ENCODE measurements at places on chromosomes 13 and 19.
A peak's percentile ranks its signal among the peaks of the same experiment; 100 is the strongest.

GRCh38 chr13:114044486-114044885 lies 70.6 kb upstream of the C13orf46 start:
- H3K27me3 ChIP-seq, result no peaks in the 10 kb centered on the region
- H3K27ac ChIP-seq, result no peak overlapping the region
- peaks cover 21% of the 10 kb centered on the region for H3K36me3 ChIP-seq
- DNase-seq, result no peak

DNA sequence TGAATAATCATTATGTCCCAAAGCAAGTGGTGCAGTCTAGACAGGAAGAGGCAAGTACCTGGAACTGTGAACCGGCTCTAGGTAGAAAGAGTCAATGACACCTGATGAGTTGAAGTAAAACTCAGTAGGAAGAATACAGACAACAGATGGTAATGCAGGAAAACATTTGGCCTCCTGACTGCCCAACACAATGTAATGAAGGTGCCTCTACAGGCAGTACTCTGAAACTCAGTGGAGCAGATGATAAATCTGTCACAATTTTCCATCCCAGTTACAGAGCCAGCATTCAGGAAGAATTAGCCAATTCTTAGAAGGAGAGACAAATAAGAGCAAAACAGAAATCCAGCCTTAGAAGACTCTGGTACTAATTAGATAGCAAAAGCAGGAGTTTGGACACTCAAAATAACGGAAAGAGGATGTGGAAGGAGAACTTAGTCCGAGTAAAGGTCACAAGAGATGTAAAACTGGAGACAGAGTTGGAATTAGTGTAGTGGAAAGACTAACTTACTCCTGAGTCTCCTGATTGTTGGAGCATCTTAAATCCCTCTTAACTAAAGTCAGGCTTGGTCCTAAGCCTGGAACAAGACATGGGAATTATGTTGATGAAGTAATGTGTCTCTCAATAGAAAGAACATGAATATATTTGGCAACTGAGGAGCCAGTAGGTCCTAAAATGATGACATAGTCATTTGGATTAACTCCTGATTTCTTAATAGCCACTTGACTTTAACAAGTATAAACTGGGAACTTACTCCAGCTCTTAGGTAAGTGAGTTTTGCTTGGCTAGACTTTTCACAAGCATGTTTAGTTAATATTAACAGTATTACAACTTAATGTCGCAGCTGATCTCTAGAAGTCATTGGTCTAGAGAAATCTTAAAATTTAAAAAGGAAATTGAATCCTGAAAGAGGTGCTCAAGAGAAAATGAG lies 457.3 kb upstream of the MIR17HG start:
- DNase-seq, result no peak
- no peaks in the 10 kb centered on the region for H3K4me1 ChIP-seq

DNA sequence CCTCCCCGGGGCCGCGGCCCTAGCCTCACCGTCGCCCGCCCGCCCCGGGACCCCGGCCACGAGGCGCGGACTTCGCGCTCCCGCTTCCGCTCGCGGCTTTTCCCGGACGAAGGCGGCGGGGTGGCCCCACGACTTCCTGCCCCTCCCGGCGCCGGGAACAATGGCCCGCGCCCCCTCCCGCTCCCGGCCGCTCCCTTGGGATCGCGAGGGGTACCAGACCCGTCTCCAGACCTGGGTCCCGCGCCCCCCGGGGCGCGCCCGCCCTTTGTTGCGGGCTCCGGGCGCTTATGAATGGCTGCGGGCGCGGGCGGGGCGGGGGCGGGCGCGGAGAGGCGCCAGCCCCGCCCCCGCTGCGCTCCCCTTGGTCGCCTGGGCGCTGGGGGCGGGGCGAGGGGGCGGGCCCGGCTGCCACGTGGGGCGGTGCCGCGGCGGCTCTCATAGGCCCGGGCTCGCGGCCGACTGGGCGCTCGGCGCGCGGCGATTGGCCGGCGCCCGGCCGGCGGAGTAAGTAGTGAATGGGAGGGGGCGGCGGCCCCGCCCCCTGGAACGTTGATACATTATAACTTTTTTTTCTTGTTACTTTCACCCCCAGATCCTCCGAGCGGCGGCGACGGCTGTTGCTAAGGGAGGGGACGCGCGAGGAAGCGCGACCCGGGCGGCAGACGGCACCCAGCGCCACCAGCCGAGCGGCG lies 1.1 kb downstream of the MIDN start:
- H3K4me3 ChIP-seq, result peak overlapping the region; percentile 98
- peaks cover 22% of the 10 kb centered on the region for H3K36me3 ChIP-seq
- H3K4me1 ChIP-seq, result peaks cover 39% of the 10 kb centered on the region
- peak overlapping the region; percentile 95 for H3K27ac ChIP-seq

DNA sequence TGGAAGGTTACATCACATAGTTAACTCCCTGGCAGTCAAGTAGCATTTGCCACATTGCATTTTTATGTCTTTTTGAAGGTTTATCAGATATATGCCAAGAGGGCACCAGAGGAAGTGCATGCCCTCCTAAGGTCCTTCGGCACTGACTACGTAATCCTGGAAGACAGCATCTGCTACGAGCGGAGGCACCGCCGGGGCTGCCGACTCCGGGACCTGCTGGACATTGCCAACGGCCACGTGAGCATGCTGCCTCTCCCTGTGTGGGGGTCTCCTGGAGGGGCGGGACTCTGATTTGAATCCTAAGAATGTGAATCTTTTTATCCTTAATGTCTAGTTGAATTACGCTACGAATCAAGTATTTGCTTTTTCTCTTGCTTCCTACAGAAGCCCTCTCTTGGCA lies 74.8 kb downstream of the DPY19L3 start:
- no peak overlapping the region for H3K4me3 ChIP-seq
- no peak overlapping the region for H3K27ac ChIP-seq
- DNase-seq, result no peak
- peaks cover 36% of the 10 kb centered on the region for H3K36me3 ChIP-seq
- no peaks in the 10 kb centered on the region for H3K27me3 ChIP-seq

GRCh38 chr13:110244071-110244830 lies 62.7 kb downstream of the COL4A1 start:
- peaks cover 2% of the 10 kb centered on the region for H3K4me1 ChIP-seq
- H3K27ac ChIP-seq, result no peak overlapping the region
- H3K27me3 ChIP-seq, result no peaks in the 10 kb centered on the region
- H3K4me3 ChIP-seq, result no peak overlapping the region
- H3K36me3 ChIP-seq, result peaks cover 24% of the 10 kb centered on the region

- no peak overlapping the region for H3K27ac ChIP-seq
- H3K4me3 ChIP-seq, result no peak overlapping the region
- peaks cover 80% of the 10 kb centered on the region for H3K36me3 ChIP-seq
Observed at GRCh38 chr13:50011461-50011860, 3.8 kb upstream of the KCNRG start.

- peaks cover 45% of the 10 kb centered on the region for H3K36me3 ChIP-seq
- H3K4me1 ChIP-seq, result peaks cover 8% of the 10 kb centered on the region
- no peak overlapping the region for H3K27ac ChIP-seq
- no peak for DNase-seq
Observed at GRCh38 chr13:41127701-41128100, 4.9 kb downstream of the KBTBD6 start.

DNA sequence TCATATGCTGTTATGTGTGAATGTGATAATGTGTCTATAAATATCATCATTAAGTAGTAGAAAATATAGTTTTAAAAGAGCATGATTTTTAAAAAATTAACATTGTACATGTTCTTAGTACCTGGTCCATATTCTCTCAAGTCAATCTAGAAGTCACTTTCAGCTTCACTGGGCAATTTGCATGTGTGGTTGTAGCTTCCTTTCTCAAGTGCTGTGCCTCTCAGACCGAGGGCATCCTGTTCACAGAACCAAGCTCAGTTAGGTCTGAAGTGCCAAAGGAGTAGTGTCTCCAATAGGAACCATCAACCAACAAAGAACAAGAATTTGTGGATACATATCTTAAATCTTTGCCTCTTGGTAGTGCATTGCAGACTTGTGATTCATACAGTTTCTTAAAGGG lies 541.8 kb upstream of the SLC10A2 start:
- no peaks in the 10 kb centered on the region for H3K27me3 ChIP-seq
- no peaks in the 10 kb centered on the region for H3K36me3 ChIP-seq
- H3K4me1 ChIP-seq, result no peaks in the 10 kb centered on the region

- DNase-seq, result no peak
- H3K27me3 ChIP-seq, result no peaks in the 10 kb centered on the region
- H3K4me3 ChIP-seq, result no peak overlapping the region
- no peak overlapping the region for H3K27ac ChIP-seq
- peaks cover 10% of the 10 kb centered on the region for H3K4me1 ChIP-seq
- H3K36me3 ChIP-seq, result no peaks in the 10 kb centered on the region
Observed at GRCh38 chr13:26019881-26020870, 31.6 kb downstream of the SHISA2 start.

GRCh38 chr19:36719687-36720556 lies 32.5 kb downstream of the ZNF567 start:
- no peak overlapping the region for H3K27ac ChIP-seq
- no peak for DNase-seq
- H3K27me3 ChIP-seq, result no peaks in the 10 kb centered on the region
- H3K4me3 ChIP-seq, result no peak overlapping the region

DNA sequence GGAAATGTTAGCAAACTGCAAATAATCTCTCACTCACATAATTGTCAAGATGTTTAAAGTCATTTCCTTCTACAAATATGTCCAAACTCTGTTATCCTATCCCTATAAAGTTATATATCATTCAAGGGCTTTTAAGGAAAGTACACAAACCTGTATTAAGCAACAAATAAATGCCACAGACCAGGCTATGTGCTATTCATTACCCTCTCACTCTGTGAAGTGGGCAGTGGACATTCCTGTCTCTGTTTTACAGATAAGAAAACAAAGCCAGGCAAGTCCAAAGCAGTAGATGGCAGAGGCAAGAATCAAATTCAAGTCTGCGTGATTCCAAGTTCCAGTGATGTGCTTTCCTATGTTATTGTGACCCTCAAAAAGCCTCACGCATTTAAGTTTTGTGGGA lies 140.6 kb downstream of the LHFPL6 start:
- H3K4me1 ChIP-seq, result no peaks in the 10 kb centered on the region
- H3K27me3 ChIP-seq, result no peaks in the 10 kb centered on the region
- no peak for DNase-seq
- H3K4me3 ChIP-seq, result no peak overlapping the region
- H3K27ac ChIP-seq, result no peak overlapping the region

- H3K36me3 ChIP-seq, result peaks cover 42% of the 10 kb centered on the region
- no peak for DNase-seq
- H3K27me3 ChIP-seq, result no peaks in the 10 kb centered on the region
- H3K4me3 ChIP-seq, result no peak overlapping the region
- H3K4me1 ChIP-seq, result peaks cover 8% of the 10 kb centered on the region
- peak overlapping the region; percentile 43 for H3K27ac ChIP-seq
Observed at GRCh38 chr19:36097036-36097435, 13.9 kb upstream of the OVOL3 start.

- no peaks in the 10 kb centered on the region for H3K4me1 ChIP-seq
- H3K27ac ChIP-seq, result no peak overlapping the region
- H3K36me3 ChIP-seq, result peaks cover 28% of the 10 kb centered on the region
- H3K27me3 ChIP-seq, result no peaks in the 10 kb centered on the region
Observed at GRCh38 chr13:19672990-19673389, 39.5 kb downstream of the MPHOSPH8 start.

- no peaks in the 10 kb centered on the region for H3K27me3 ChIP-seq
- DNase-seq, result no peak
- no peak overlapping the region for H3K27ac ChIP-seq
- no peak overlapping the region for H3K4me3 ChIP-seq
- H3K4me1 ChIP-seq, result no peaks in the 10 kb centered on the region
- no peaks in the 10 kb centered on the region for H3K36me3 ChIP-seq
Observed at GRCh38 chr19:43395561-43395960, 19.1 kb upstream of the TEX101 start.

DNA sequence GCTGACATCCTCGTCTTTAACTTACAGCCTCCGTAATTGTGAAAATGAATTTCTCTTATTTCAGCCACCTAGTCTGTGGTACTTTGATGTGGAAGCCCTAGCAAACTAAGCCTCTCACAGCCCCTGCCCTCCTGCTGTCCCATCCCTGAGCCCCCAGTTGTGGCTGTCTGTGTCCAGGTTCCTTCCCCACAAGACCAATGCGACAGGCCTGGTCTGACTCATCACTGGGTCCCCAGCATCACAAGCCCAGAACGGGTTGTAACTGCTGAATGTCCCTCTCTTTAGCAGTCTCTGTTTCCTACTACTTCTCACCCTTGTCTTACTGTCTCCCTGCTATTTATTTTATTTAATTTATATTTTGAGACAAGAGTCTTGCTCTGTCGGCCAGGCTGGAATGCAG lies 5.7 kb downstream of the POU2F2 start:
- H3K27ac ChIP-seq, result no peak overlapping the region
- H3K27me3 ChIP-seq, result peaks cover 8% of the 10 kb centered on the region
- H3K4me1 ChIP-seq, result peaks cover 4% of the 10 kb centered on the region
- DNase-seq, result no peak

DNA sequence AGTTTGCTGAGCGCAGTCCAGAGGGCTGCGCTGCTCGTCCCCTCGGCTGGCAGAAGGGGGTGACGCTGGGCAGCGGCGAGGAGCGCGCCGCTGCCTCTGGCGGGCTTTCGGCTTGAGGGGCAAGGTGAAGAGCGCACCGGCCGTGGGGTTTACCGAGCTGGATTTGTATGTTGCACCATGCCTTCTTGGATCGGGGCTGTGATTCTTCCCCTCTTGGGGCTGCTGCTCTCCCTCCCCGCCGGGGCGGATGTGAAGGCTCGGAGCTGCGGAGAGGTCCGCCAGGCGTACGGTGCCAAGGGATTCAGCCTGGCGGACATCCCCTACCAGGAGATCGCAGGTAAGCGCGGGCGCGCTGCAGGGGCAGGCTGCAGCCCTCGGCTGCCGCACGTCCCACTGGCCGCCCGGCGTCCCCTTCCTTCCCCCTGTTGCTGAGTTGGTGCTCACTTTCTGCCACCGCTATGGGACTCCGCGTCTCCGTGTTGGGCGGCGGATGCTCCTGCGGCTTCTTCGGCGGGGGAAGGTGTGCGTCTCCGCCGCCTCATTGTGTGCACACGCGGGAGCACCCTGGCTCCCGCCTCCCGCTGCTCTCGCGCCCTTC lies 772 bp downstream of the GPC6 start:
- peak overlapping the region; percentile 98 for H3K4me3 ChIP-seq
- no peaks in the 10 kb centered on the region for H3K27me3 ChIP-seq
- peak overlapping the region; percentile 93 for H3K27ac ChIP-seq
- no peaks in the 10 kb centered on the region for H3K36me3 ChIP-seq

DNA sequence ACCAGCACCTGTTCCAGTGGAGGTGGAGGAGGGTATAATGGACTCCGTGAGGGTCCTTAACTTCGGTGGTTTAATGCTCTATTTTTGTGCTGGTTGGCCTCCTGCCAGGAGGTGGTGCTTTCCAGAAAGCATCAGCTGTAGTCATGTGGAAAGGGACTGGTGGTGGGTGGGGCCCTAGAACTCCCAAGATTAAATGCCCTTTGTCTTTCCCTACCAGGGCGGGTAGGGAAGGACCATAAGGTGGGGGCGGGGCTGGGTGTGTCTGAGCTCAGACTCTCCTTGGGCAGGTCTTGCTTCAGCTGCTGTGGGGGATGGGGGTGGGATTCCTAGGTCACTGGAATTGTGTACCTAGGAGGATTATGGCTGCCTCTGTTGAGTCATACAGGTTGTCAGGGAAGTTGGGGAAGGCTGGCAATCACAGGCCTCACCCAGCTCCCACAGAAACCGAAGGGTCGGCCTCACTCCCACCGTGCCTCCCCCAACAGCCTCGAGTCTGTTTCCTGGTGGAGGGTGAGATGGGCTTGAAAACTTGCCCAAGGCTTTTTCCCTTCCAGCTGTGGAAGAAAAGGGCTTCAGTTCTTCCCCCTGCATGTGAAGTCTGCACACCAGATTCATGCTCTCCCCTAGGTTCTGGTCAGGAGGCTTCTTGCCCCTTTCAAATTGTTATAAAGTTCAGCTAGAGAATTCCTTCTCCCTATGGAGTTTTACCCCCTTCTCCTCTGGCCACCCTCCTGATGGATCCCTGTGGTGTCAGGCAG lies 60.3 kb upstream of the CLDN10 start:
- no peak overlapping the region for H3K27ac ChIP-seq
- no peak for DNase-seq
- no peaks in the 10 kb centered on the region for H3K4me1 ChIP-seq
- no peaks in the 10 kb centered on the region for H3K27me3 ChIP-seq
- no peak overlapping the region for H3K4me3 ChIP-seq

Data from neuronal stem cell (in vitro differentiated cells).